Body of pancreas (tissue), 4 donors: ENCODE measurements at places on chromosomes 5 and 9. TPM values are rescaled to one million over a fixed set of nuclear protein-coding genes. Genes with fewer than 3 reads are reported as not detected.

GRCh38 chr9:14573319-14573718 is 119.9 kb downstream of the ZDHHC21 start:
- H3K27me3 ChIP-seq = no peaks in the 10 kb centered on the region
- DNase-seq = no peak

DNA sequence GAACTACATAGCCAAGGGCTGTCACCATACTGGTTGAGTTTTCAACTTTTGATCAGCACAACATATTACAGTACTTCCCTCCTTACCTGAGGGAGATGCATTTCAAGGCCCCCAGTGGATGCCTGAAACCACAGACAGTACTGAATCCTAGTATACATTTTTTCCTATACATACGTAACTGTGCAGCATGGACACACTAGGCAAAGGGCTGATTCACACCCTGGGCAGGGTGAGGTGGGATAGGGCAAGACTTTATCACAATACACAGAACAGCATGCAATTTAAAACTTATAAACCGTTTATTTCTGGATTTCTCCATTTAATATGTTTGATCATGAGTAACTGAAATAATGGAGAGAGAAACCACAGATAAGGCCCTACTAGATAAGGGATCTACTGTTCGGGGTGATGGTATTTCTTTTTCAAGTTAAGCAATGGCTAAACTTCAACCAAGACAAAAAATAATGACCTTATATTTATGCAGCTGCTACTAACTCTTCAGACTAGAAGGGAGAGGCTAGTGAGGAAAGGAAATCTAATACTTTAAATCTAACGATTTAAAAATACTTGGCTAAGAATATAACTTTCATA is 186.9 kb upstream of the GNA14 start:
- no peaks in the 10 kb centered on the region for H3K27me3 ChIP-seq
- H3K27ac ChIP-seq = no peak overlapping the region
- H3K36me3 ChIP-seq = no peaks in the 10 kb centered on the region
- H3K4me3 ChIP-seq = no peak overlapping the region

DNA sequence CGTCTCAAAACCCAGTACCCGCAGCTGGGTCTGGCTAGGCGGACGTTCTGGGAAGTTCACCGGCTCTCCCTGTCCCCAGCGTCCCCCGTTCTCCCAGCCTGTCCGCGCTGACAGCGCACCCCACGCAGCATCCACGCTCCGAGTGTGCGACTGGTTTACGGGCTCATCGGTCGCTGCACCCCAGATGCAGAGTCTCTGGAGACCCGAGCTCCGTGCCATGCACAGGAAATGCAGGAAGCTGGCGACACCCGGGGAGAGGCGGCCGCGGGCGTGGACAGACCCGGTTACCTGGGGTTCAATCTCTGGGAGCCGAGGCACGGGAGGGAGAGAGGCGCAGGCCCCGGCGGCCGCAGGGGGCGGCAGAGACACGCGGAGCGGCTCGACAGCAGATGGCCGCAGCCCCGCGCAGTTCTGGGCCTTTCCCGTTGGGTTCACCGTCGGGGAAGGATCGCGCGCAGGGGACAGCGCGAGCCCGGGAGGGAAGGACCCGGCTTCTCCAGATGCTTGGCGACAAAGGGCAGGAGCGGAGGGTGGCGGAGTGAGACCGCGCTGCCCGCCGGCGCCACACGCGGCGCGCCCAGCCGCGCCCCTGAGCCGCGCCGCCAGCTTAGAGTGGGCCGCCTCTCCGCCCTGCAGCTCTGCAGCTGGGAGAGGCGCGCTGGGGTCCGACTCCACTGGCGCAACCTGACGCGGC is 558 bp downstream of the SHROOM1 start:
- peaks cover 24% of the 10 kb centered on the region for H3K4me1 ChIP-seq
- no peaks in the 10 kb centered on the region for H3K27me3 ChIP-seq
- peak overlapping the region; percentile 32 for H3K4me3 ChIP-seq
- H3K27ac ChIP-seq = peak overlapping the region; percentile 89
- DNase-seq = peak; percentile 84

GRCh38 chr5:139694556-139695177 is 46.5 kb downstream of the CXXC5 start:
- peaks cover 62% of the 10 kb centered on the region for H3K4me1 ChIP-seq
- DNase-seq = no peak
- no peaks in the 10 kb centered on the region for H3K27me3 ChIP-seq
- H3K27ac ChIP-seq = no peak overlapping the region

The JAKMIP2 gene
- total RNA-seq = 0.78 TPM

DNA sequence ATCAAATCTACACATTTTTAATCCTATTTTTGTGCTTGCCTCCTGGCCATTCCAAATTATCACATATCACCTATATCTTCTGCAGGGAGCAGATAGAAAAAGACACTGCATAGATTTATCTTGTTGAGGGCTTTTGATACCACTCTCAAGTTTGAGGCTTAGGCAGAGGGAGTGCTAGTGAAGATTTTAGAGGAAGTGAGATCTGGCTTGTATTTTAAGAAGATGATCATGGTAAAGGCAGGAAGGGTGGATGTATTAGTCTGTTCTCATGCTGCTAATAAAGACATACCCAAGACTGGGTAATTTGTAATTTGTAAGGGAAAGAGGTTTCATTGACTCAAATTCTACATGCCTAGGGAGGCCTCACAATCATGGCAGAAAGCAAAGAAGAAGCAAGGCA is 220.9 kb upstream of the TUT7 start:
- no peak for DNase-seq
- H3K27me3 ChIP-seq = no peaks in the 10 kb centered on the region
- H3K4me1 ChIP-seq = no peaks in the 10 kb centered on the region
- no peak overlapping the region for H3K27ac ChIP-seq

DNA sequence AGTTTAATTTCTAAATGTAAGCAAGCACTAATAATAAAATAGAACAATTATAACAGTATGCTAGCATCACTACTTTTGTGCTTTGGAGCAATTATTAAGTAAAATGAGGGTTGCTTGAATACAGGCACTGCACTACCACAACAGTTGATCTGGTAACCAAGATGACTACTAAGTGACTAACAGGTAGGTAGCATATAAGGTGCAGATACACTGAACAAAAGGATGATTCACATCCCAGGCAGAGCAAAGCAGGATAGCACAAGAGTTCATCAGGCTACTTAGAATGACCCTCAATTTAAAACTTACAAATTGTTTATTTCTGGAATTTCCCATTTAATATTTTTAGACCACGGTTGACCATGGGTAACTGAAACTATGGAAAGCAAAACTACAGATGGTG is 48.0 kb upstream of the RGS7BP start:
- no peaks in the 10 kb centered on the region for H3K27me3 ChIP-seq
- H3K27ac ChIP-seq = no peak overlapping the region
- no peaks in the 10 kb centered on the region for H3K36me3 ChIP-seq
- no peak overlapping the region for H3K4me3 ChIP-seq

DNA sequence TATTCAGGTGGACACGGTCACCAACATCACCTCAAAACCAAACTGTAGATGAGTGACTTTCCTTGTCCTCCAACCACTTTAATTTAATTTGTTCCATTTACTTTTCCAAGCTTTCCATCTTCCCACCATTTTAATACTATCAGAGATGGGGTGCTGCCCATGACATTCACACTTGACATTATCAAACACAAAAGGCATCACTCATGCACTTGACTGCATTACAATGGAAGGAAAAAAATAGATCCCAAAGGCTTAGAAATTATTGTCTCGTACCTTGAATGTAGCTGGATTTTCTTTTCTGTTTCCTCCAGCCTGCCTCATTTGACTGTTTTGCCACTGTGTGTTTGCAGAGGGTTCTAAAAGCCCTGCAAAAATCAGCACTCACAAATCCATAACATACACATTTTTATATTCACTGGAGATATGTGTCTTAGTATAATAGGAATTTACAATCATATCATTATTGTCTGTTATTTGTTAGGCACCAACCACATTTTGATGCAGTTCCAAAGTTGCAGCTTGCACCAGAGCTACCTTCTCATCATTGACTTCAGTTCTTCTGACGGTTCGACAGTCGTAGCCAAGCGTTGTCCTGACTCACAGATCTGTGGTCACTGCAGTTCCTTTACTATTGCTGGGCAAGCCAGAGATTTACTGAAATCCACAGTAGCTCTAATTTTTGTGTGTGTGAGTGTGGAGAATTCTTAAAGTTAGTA is 712.3 kb upstream of the WWC1 start:
- DNase-seq = no peak
- no peak overlapping the region for H3K27ac ChIP-seq
- peaks cover under 1% of the 10 kb centered on the region for H3K4me1 ChIP-seq
- H3K4me3 ChIP-seq = no peak overlapping the region
- H3K36me3 ChIP-seq = no peaks in the 10 kb centered on the region

DNA sequence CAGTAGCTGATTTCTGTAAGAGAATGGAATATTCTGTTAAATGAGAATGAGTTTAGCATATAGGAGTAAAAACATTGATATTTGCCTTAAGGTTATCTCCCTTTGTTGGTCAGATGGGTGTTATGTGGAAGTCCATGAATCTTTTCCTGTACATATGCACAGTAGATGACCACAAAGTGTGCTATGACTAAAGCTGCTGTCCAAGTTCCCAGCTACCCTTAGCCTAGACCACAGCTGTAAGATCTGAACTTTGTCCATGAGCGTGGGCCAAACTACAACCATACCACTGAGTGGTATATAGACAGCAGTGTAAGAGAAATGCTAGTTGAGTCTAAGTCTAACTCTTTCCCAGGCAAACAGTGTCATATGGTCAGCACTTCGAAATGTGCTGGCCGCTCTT is 48.8 kb downstream of the CD180 start:
- no peak for DNase-seq
- H3K27me3 ChIP-seq = no peaks in the 10 kb centered on the region
- H3K4me3 ChIP-seq = no peak overlapping the region
- no peaks in the 10 kb centered on the region for H3K36me3 ChIP-seq

The FGF1 gene
- total RNA-seq = 0.78 TPM
